Activated naive CD8-positive, alpha-beta T cell treated with anti-CD3 and anti-CD28 coated beads, Interleukin-2, amount 10 ng/mL, durations not matched to agents 7 days and 5 days (primary cell): ENCODE measurements at places on chromosomes 5 and 9. TPM values are rescaled to one million over a fixed set of nuclear protein-coding genes. Genes with fewer than 3 reads are reported as not detected.

- no peaks in the 10 kb centered on the region for H3K27me3 ChIP-seq
- H3K27ac ChIP-seq, result no peak overlapping the region
- H3K36me3 ChIP-seq, result peaks cover 23% of the 10 kb centered on the region
- no peak for DNase-seq
- H3K4me3 ChIP-seq, result no peak overlapping the region
These were observed 72.6 kb downstream of the MVB12B start for GRCh38 chr9:126399251-126399650.

- no peak overlapping the region for H3K27ac ChIP-seq
- H3K4me1 ChIP-seq, result no peaks in the 10 kb centered on the region
- H3K36me3 ChIP-seq, result no peaks in the 10 kb centered on the region
- peaks cover 48% of the 10 kb centered on the region for H3K27me3 ChIP-seq
These were observed 4.2 kb downstream of the C1QTNF2 start for GRCh38 chr5:160366230-160366629.

DNA sequence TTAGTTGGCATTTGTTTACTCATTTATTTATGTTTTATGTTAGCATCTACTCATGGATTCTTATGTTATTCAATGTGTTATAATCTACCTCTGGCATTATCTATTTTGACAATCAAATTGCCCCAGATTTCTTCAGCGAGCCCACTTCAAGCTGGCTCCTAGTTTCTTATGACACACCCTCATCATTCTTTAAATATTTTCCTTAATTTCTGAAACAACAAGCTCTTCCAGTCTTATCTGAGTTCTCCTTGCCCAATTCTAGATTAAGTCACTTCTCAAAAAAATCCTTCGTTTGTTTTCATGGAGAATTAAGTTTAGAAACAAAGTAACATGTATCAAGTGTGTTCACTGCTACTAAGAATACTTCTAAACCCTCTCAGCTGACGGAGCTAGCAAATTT, 229.8 kb downstream of the SEMA5A start:
- DNase-seq, result no peak
- H3K27me3 ChIP-seq, result no peaks in the 10 kb centered on the region
- H3K4me1 ChIP-seq, result no peaks in the 10 kb centered on the region
- no peaks in the 10 kb centered on the region for H3K36me3 ChIP-seq

DNA sequence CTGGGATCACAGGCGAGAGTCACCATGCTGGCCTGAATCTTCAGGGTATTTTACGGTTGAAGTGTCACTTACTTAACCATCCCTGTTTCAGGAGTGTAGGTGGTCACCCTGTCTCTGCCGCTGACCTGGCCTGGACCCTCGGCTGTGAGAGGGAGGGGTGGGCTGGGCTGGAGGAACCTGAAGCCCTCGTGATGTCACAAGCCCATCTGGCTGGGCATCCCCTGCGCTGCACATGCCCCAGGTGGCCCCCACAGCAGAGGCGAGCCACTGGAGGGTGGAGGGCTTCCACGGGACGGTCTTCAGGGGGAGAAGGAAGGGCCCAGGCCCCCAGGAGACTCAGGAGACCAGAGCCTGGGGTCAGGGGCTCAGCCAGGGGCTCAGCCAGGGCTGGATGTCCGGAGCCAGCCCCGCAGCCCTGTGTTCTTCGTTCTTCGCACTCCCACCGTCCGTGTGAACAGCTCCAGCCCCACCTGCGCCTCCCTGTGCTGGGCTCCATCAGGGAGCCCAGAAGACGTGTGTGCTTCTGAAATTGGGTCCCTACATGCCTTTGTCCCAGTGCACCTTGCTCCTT, 7.6 kb upstream of the AHRR start:
- H3K36me3 ChIP-seq, result peaks cover 1% of the 10 kb centered on the region
- no peak overlapping the region for H3K27ac ChIP-seq
- H3K4me1 ChIP-seq, result no peaks in the 10 kb centered on the region
- no peaks in the 10 kb centered on the region for H3K27me3 ChIP-seq
- H3K4me3 ChIP-seq, result no peak overlapping the region

DNA sequence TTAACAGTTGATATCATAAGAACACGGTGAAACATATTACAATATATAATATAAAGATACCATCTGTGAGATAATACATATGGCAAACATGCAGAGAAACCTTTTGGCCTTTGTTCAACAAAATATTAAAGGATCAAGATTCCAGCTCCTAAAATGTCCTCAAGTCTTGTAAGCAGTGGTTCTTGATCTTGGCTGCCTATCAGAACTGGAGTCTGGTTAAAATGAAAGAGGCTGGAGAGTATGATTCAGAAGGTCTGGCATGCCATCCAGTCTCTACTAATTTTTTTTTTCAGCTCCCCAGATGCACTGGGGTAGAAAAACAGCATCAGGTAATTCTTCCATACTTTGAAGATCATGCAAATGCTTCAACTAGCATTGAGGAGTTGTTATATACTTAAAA, 83.2 kb downstream of the TNC start:
- H3K27me3 ChIP-seq, result peaks cover 11% of the 10 kb centered on the region
- no peak overlapping the region for H3K27ac ChIP-seq
- H3K36me3 ChIP-seq, result peaks cover 1% of the 10 kb centered on the region
- H3K4me1 ChIP-seq, result peaks cover 12% of the 10 kb centered on the region
- H3K4me3 ChIP-seq, result no peak overlapping the region

GRCh38 chr9:33202552-33203201, 35.5 kb upstream of the B4GALT1 start:
- peak; percentile 53 for DNase-seq
- peak overlapping the region; percentile 83 for H3K27ac ChIP-seq
- H3K4me1 ChIP-seq, result peaks cover 25% of the 10 kb centered on the region
- no peaks in the 10 kb centered on the region for H3K36me3 ChIP-seq
- peak overlapping the region; percentile 76 for H3K4me3 ChIP-seq
- peaks cover 6% of the 10 kb centered on the region for H3K27me3 ChIP-seq

- DNase-seq, result no peak
- H3K27ac ChIP-seq, result no peak overlapping the region
- H3K27me3 ChIP-seq, result no peaks in the 10 kb centered on the region
- no peak overlapping the region for H3K4me3 ChIP-seq
- H3K4me1 ChIP-seq, result peaks cover 7% of the 10 kb centered on the region
These were observed 21.1 kb downstream of the CLPTM1L start for GRCh38 chr5:1323803-1324173.

DNA sequence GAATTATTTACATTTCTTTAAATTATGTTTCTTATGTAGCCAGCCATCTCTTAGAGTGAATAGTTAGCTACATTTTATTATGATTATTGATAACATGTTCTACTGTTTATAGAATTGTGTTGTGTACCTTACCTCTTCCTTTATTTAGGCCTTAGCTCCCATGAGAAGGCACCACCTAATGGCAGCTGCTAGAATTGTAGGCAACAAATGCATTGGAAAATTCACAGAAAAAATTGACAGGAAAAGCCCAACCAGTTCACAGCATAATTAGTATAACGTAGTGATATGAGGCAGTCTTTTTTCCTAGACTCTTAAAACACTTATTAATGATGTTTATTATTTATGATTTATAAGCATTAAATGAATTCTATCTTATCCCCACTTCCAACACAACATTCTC, 175.8 kb downstream of the WDR70 start:
- H3K27ac ChIP-seq, result no peak overlapping the region
- peaks cover 9% of the 10 kb centered on the region for H3K36me3 ChIP-seq
- no peak for DNase-seq
- H3K27me3 ChIP-seq, result no peaks in the 10 kb centered on the region

- peak overlapping the region; percentile 65 for H3K27ac ChIP-seq
- no peaks in the 10 kb centered on the region for H3K27me3 ChIP-seq
- peak overlapping the region; percentile 32 for H3K4me3 ChIP-seq
- peak; percentile 82 for DNase-seq
- H3K4me1 ChIP-seq, result peaks cover 11% of the 10 kb centered on the region
These were observed 52.6 kb downstream of the TENT4A start for GRCh38 chr5:6765612-6766525.

DNA sequence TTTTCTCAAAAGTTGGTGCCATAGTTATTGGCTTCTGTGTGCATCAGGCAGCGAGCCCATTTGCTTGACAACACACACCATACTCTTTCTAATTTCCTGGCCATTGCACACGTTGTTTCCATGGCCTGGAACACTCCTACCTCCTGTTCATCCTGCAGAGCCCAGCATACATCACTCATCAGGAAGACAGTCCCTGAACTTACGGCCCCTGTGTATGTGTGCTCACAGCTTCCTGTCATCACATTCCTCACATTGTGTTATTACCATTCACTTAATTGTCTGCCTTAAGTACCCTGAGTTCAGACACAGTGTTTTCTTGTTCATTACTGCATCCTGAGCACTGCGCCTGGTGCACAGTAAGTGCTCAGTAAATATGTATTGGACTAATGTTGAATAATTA, 355.9 kb downstream of the PRELID2 start:
- H3K4me3 ChIP-seq, result no peak overlapping the region
- DNase-seq, result no peak
- no peaks in the 10 kb centered on the region for H3K27me3 ChIP-seq
- no peaks in the 10 kb centered on the region for H3K4me1 ChIP-seq

GRCh38 chr5:57302643-57303042, 128.8 kb downstream of the GPBP1 start:
- no peaks in the 10 kb centered on the region for H3K36me3 ChIP-seq
- H3K27ac ChIP-seq, result no peak overlapping the region
- no peak for DNase-seq

DNA sequence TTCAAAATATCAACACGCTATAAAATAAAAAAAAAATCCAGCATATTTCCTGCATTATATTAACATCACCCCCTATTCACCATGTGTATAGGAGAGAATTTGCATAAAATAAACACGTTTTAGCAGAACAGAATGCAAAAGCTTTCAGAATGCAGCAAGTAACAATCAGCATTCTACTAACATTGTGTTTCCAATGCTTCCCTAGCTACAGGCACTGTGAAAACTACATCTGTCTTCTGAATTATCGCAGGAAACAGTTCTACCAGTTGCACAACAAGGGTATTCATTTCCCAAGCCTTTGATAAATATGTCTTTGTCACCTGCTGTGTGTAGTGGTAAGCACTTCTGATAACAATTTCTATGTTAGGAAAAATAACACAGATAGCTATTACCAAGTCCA, 1015.8 kb downstream of the CDH18 start:
- no peaks in the 10 kb centered on the region for H3K4me1 ChIP-seq
- no peaks in the 10 kb centered on the region for H3K27me3 ChIP-seq
- no peaks in the 10 kb centered on the region for H3K36me3 ChIP-seq
- no peak overlapping the region for H3K27ac ChIP-seq

- H3K27me3 ChIP-seq, result peaks cover 3% of the 10 kb centered on the region
- H3K4me1 ChIP-seq, result no peaks in the 10 kb centered on the region
- no peak overlapping the region for H3K4me3 ChIP-seq
- H3K27ac ChIP-seq, result no peak overlapping the region
- DNase-seq, result no peak
These were observed 54.9 kb upstream of the ADAMTS19 start for GRCh38 chr5:129405222-129405621.

DNA sequence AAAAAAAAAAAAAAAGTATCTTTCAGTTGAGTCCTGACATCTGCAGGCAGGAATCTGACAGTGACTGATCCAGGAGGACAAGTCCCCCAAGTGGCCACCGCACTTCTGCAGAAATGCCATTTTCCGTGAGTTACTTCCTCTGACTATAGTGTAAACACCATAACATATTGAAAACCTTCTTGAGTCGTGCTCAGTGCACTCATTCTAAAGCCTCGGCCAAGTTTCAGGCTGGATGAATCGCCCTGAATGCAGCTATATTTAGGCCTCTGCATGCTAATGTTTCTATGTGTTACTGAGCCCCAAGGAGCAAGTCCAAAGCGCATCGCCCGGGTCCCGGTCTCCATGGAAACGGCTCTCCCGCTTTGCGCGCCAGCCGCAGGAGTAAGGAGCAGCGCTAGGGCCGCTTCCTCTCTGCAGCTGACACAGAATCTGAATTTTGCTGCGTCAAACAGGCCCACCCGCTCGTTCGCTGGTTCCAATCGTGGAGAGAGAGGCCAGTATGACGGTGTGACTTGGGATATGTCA, 335.4 kb downstream of the MSX2 start:
- peaks cover 5% of the 10 kb centered on the region for H3K4me1 ChIP-seq
- peak overlapping the region; percentile 47 for H3K27ac ChIP-seq
- peak overlapping the region; percentile 83 for H3K4me3 ChIP-seq

GRCh38 chr5:126680191-126680817, 79.6 kb downstream of the PHAX start:
- H3K27ac ChIP-seq, result no peak overlapping the region
- no peak for DNase-seq
- no peaks in the 10 kb centered on the region for H3K27me3 ChIP-seq
- H3K36me3 ChIP-seq, result no peaks in the 10 kb centered on the region

DNA sequence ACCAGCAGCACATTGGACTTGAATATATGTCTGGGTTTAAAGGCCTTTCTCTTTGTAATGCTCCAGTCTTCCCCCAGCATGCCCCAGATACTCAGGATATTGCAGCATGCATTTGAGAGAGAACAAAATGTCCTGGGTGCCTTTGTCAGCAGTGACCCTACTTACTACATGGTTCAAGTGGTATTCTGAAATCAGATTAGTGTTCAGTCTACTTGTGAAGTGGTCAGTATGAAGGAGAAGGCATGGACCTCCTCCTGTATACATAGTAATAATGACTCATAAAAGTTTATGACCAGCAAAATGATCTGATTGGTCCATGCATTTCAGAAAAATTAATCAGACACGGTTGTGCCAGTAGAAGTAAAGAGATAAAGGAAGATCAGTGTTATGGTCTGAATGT, 25.4 kb downstream of the GPR21 start:
- no peak for DNase-seq
- H3K27me3 ChIP-seq, result no peaks in the 10 kb centered on the region
- H3K27ac ChIP-seq, result no peak overlapping the region
- peaks cover 2% of the 10 kb centered on the region for H3K4me1 ChIP-seq

DNA sequence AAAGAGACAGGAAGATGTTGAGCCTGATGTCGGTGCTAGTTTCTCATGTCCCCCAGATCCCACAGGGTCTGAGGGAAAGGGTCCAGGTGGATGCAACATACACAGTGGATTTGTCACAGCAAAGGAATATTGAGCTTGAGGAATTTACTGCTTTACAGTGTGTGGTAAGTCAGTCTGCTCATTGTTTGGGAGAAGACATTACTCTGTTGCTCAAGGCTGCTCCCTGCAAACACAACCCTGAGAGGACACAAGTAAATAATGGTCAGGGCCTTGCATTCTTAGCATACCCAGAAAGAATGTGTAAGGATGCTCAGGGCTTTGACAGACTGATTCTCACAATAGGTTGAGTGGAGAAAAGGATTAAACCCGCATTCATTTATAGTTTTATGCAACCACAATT, 7.3 kb upstream of the MAN2A1 start:
- no peak overlapping the region for H3K27ac ChIP-seq
- peaks cover under 1% of the 10 kb centered on the region for H3K27me3 ChIP-seq
- DNase-seq, result no peak
- no peak overlapping the region for H3K4me3 ChIP-seq

- no peak for DNase-seq
- H3K4me3 ChIP-seq, result no peak overlapping the region
- no peak overlapping the region for H3K27ac ChIP-seq
- peaks cover 2% of the 10 kb centered on the region for H3K4me1 ChIP-seq
These were observed 43.5 kb downstream of the PKD2L2 start for GRCh38 chr5:137932800-137933199.

Gene PLEKHG4B
- total RNA-seq, result 0.03 TPM

Gene C5
- total RNA-seq, result 2.8 TPM

Gene ZBTB43
- 23.0 TPM for total RNA-seq

Gene TXNDC15
- total RNA-seq, result 37.7 TPM

Gene PCA3
- total RNA-seq, result not detected

Gene EIF4E1B
- total RNA-seq, result not detected

Gene PCDHA2
- total RNA-seq, result not detected

Gene BRD8
- 76.8 TPM for total RNA-seq

Gene CARTPT
- not detected for total RNA-seq
